ENCODE measurements at places on chromosomes 1 and 21.

DNA sequence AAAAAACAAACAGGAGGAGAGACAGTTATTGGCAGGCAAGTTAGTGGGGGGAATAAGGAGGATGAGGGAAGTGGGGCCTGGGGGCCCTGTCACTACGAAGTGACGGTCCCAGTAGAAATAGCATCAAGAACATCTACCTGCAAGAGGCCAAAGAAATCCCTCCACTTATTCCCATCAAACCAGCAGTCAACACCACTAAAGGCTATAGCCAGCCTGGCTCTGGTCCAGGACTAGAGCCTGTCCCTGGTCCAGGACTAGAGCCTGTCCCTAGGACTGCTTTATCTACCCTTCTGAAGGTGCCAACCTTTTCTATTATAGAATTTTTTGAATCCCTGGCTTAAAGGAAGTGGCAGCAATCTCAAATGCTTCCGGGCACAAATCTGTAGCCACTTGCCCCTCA is 3.2 kb downstream of the KLF18 start:
- no peak for DNase-seq

GRCh38 chr21:43859747-43860214 is 5.2 kb upstream of the AGPAT3 start:
- DNase-seq = no peak

GRCh38 chr1:55076356-55076755 is 37.0 kb downstream of the PCSK9 start:
- DNase-seq = no peak

GRCh38 chr1:223248001-223248769 is 105.1 kb upstream of the TLR5 start:
- DNase-seq = no peak

- DNase-seq = no peak
Observed at GRCh38 chr1:920521-920920, 3.2 kb upstream of the SAMD11 start.

DNA sequence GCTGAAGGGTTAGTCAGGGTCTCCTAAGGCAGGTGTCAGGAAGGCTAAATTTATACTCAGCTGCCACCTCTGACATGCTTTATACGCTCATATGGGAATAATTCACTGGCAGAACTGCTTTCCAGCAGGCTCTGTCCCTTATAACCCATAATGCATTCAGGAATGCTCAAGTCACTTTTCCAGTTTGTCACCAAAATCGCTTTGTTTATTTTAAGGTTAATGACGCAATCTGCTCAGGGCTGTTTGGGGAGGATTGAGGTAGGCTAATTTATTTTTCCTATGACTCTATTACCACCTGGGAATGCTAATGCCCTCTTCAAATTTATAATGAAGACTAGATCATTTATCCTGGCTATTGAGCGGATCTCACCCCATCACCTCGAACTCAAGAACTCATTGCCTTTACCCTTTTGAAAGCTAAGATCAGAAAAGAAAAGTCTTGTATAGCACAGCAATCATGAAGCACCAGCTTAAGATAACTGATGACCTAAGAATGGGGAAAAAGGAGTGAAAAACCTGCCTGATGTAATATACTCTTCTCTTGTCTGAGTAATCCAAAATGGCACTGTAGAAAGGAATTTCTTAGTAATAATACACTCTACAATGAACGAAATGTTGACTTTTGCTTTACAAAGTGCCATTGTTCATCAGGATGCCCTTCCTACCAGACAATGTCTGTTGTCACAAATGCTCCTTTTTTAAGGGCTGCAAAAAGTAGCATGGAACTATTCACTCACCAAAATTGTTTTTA is 97.9 kb upstream of the EXO1 start:
- no peak for DNase-seq

DNA sequence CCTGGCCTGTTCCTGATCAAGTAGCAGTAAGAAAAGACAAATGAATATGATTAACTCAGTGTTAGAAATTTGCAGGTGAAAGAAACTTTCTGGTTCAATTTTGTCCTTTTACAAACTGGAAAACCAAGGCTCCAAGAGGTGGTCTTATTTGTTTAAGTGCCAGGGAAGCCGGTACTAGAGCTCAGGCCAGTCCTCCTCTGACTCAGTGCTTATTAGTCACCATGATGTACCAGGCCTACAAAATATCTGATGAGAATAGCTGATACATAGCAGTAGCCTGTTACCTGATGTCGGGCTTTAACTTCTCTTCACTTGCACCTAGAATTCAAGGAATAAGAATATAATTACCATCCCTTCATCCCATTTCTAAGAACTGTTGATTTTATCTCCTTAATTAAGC is 394.8 kb downstream of the LMX1A start:
- no peak for DNase-seq

DNA sequence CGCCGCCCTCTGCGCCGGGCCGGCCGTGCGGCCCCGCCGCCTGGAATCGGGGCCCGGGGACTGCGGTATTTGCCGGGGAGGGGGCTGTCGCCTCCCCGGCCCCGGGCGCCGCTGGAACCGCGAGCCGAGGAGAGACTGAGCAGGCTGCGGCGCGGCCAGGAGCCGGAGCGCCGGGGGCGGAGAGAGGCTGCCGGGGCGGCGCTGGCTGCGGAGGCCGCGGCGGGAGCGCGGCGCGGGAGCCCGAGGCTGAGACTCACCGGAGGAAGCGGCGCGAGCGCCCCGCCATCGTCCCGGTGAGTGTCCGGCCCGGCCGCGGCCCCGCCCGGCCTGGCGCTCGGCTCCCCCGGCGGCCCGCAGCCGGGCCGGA is 746 bp downstream of the DYRK1A start:
- DNase-seq = no peak

DNA sequence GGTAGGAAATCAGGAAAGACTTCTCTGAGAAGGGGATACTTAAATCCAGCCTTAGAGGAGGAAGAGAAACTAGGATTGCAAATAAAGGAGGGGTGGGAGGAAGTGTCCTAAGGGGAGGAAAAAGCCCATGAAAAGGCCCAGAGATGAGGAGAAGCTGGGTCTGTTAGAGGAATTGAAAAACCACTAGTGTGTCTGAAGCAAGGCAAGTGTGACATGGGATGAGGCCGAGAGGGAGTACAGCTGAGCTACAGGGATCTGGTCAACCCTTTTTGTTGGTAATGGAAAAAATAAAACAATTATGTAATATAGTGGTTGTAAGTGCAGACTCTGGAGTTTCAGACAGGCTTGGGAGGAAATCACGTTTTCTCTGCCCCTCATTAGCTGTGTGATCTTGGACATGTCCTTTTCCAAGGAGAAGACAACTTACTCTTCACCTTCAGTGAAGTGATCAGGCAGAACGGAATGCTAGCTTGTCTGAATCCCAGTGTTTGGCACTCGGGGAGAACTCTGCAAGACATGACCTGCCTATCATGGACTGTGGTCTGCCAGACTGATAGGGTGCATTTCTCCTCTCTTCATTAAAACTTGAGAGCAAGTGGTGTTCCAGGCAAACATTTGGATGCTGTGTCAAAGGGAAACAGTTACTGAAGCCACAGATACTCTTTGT is 7.4 kb upstream of the S100A10 start:
- DNase-seq = no peak

- DNase-seq = no peak
Observed at GRCh38 chr1:196607981-196608380, 259 bp downstream of the KCNT2 start.

DNA sequence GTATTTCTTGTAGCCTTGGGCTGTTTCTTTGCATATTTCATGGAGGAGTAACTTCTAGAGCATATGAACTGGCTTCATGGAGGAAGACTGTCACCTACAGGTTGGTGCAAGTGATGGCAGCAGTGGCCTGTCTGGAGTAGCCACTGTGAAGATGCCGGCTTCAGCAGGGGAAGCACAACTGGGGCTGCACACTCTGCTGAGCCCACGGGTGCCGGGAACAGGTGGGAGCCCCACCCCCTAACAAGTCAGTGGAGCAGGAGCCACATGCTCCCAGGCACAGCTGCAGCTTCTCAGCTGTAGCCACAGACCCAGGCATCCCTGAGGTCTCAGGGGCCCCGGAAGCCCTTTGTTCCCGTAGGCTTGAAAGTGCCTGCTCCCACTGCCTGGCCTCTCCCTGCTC is 43.2 kb upstream of the C1orf185 start:
- no peak for DNase-seq

DNA sequence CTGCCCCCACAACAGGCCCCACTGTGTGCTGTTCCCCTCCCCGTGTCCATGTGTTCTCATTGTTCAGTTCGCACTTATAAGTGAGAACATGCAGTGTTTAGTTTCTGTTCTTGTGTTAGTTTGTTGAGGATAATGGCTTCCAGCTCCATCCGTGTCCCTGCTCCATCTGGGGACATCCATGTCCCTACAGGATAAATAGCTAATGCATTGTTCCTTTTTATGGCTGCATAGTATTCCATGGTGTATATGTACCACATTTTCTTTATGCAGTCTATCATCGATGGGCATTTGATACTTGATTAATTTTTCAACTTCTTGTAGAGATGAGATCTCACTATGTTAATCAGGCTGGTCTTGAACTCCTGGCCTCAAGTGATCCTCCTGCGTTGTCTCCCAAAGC is 44.4 kb upstream of the RUNX1 start:
- no peak for DNase-seq

DNA sequence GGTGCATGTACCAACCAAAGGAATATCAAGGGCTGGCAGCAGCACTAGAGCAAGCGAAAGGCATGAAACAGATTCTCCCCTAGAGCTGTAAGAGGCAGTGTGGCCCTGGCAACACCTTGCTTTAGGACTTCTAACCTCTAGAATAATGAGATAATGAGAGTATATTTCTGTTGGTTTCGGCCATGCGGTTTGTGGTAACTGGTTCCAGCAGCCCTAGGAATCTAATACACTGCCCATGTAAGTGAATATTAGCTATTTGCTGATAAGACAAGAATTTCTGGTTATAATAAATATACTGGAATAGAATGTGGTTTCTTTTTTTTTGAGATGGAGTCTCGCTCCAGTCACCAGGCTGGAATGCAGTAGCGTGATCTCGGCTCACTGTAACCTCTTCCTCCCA is 199.4 kb downstream of the GABPA start:
- DNase-seq = no peak

- DNase-seq = no peak
Observed at GRCh38 chr1:154408174-154408777, 3.1 kb downstream of the IL6R start.

DNA sequence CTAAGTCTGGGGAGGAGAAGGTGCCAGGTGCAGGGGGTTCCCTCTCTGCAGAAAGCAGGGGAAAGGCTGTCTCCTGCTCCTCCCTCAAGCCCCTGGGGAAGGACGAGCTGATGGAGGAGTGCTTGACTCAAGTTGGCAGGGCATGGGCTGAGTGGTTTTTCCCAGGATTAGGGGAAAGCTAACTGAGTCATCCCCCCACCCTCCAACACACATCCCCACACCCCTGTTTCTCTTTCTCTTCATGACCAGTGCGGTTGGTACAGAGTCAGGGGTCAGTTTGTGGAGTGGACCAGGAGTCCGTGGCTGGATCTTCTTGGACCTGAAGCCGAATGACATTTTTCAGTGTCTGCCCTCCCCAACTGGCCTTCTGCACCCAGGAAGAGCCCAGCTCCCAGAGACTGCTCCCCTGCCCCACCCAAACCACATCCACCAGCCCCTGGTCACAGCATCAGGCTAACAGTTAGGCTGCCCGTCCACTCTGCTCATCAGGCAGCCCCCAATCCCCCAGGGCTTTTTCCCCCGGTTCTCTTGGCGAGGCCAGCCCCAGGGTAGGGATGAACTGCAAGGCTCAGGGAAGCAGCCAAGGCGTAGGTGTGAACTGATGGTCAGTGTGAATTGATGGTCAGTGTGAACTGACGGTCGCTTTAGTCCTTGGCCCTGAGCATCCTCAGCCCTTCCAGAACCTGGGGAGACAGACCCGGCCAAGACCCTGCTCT is 81.0 kb downstream of the PAX7 start:
- DNase-seq = no peak

- DNase-seq = no peak
Observed at GRCh38 chr1:187920976-187921375, 1092.2 kb downstream of the PLA2G4A start.

- no peak for DNase-seq
Observed at GRCh38 chr1:230248016-230248888, 177.9 kb downstream of the PGBD5 start.

DNA sequence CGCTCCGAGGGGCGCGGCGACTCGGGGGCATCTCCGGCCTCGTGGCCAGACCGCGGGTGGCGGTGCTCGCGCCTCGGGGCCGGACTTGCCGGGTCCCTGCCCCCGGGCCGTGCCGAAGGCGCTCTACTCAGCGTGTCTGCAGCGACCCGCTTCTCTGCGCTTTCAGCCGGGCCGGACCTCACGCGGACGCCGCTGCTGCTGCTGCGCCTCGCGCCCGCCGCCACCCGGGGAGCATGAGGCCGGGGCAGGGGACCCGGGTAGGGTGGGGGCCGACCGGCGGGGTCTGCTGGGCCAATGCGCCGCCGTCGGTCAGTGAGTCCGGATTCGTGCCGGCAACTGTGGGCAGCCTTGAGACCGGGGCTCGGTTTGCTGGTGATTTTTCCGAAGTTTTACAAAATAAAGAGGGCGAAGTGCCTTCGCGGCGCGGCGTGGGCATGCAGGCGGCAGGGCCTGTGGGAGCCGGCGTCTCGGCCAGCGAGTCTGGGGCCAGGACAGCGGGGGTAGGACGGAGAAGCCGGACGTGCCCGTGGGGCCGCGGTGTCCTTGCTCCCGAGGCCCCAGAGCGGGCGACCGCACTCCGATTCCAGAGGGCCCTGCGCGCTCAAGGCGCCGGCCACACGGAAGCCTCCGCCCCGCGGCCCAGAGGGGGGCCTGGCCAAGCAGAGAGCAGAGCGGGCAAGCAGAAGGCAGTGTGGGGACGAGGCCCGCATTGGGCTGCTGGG is 749 bp downstream of the FAM163A start:
- no peak for DNase-seq

DNA sequence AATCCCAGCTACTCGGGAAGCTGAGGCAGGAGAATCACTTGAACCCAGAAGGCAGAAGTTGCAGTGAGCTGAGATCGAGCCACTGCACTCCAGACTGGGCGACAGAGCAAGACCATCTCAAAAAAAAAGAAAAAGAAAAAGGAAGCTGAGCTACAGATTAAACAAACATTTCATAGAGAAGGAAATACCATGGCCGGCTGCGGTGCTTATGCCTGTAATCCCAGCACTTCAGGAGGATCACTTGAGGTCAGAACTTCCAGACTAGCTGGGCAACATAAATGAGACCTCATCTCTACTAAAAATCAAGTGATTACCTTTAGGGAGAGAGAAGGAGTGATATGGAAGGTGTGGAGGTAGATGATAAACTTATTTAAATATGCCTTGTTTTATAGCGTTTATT is 14.0 kb upstream of the CFAP126 start:
- DNase-seq = no peak

DNA sequence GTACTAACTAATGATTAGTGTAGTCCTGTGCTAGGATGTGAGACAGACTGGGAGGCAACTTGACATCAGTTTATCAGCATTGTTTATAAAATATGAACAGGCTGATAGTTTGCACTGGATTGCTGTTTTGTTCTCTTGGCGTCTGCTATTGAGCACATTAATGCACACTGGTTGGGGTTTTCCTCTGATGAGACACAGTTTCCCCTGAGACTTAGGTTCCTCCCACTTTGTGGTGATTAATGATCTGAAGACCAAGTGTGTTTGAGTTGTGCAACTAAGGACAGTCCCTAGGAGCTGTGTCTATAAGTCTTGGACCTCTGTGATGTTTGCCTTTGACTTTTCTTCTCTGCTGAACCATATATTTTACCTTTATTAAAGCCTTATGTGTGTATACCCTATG is 1015.4 kb downstream of the AMY1C start:
- DNase-seq = no peak
